ENCODE measurements at places on chromosomes 13 and 19.

GRCh38 chr19:49635530-49636232 lies 4.3 kb downstream of the RRAS start:
- peak; percentile 34 for DNase-seq

GRCh38 chr13:44921931-44922758 lies 67.1 kb downstream of the NUFIP1 start:
- DNase-seq, result peak; percentile 6

DNA sequence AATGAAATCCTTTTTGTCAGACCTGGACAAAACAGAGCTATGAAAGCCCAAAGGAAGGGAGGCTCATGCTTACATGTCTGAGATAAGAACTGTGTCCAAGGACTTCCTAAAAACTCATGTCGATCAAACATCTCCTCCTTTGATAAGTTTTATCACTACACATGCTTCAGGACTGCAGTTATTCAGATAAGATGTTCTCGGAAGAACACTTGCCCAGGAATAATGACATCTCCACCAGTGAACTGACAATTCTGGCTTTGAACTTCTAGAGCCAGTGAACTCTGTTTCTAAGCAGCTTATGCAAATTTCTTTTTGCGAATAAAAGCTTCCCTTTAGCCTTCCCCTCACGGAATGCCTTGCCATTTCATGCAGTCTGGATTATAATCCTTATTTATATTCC lies 561.6 kb downstream of the TBC1D4 start:
- no peak for DNase-seq

DNA sequence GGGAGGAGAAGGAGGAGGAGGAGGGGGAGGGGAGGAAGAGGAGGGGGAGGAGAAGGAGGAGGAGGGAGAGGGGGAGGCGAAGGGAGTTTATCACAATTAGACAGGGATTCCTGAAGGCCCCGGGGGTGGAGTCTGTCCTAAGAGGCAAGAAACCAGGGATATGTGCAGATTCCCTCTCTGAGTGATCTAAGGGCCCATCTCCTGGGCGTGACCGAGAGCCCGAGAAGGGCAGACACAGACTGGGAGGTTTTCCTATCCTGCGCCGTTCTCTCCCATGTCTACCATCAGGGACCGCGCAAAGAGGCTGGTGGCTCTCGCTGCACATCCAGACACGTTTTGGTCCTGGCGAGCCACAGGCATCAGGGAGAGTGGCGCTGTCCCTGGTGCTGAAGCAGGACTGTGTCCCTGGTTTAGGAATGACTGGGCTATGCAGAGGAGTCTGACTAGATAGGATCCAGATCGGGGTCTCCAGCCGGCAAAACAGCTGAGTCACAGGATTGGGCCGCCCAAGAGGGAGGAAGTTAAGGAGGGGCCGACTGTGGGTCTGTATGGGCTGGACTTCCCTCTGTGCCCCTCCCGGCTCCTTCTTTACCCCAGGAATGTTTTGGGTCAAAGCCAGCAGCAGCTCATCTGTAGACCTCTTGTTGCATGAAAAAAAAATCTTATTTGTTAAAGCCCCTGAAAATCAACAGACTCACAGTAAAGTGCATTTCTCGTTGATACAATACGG lies 17.9 kb upstream of the ZNF175 start:
- peak; percentile 52 for DNase-seq

- DNase-seq, result no peak
These were observed 1597.6 kb upstream of the MIR17HG start for GRCh38 chr13:89749888-89750287.

- DNase-seq, result no peak
These were observed 169.5 kb downstream of the NUFIP1 start for GRCh38 chr13:44819772-44820171.
